ENCODE measurements at places on chromosomes 6 and 20.

GRCh38 chr20:63067266-63067635, 60.5 kb upstream of the BHLHE23 start:
- DNase-seq: no peak

GRCh38 chr6:9408402-9409117, 973.2 kb upstream of the SLC35B3 start:
- DNase-seq: no peak

- no peak for DNase-seq
Measured at GRCh38 chr6:14731611-14732010, 514.3 kb upstream of the JARID2 start.

DNA sequence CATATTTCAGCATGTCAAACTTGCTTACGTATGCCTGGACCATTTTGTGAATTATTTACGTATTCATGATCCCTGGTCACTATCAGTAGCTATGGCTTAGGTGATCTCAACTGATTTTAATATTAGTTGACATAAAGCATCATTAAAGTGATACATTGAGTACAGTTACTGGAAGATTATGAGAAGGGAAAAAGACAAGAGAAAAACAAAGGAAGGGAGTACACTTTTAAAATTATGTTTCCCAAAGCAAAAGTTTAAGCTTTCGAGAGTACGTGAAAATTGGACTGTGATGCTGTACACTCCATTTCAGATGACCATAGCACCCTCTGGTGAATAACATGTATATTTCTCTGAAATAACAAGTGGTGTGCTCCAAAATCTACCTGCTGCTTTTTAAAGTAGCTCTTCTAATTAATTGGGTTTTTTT, 215.0 kb upstream of the HSF2 start:
- DNase-seq: no peak

DNA sequence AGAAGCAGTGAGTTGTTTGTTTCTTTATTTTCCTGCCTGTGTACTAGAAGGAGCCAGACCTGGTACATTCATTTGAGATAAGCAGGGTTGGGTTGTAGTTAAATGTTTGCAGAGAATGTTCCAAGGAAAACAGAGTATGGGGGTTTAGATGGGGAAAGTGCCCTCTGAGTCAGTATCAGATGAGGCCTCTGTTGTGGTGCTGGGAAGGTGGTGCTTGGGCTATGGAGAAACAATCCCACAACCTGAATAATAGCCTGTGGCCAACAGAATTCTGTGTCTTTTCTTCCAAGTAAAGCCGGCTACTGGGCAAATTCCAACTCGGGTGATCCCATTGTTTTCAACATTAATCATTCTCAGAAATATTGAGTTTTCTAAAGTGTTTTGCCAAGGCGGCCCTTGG, 109.3 kb downstream of the RNF144B start:
- DNase-seq: no peak

DNA sequence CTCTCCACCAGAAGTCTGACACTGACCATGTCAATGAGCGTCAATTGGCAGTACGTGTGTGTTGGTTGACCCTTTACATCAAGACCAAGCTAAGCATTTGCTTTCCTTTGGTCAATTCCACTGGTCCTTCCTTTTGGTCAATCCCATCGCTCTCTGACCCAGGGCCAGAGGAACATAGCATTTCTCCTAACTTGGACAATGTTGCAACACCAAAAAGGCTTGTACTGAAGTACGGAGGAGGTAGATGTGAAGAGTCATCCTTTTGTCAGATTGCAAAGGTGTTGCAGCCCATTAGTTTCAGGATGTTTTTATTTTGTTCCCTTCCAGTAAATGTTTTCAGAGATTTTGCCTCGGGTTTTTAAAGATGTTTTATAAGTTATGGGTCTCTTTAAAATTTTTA, 24.6 kb downstream of the EDN1 start:
- no peak for DNase-seq

DNA sequence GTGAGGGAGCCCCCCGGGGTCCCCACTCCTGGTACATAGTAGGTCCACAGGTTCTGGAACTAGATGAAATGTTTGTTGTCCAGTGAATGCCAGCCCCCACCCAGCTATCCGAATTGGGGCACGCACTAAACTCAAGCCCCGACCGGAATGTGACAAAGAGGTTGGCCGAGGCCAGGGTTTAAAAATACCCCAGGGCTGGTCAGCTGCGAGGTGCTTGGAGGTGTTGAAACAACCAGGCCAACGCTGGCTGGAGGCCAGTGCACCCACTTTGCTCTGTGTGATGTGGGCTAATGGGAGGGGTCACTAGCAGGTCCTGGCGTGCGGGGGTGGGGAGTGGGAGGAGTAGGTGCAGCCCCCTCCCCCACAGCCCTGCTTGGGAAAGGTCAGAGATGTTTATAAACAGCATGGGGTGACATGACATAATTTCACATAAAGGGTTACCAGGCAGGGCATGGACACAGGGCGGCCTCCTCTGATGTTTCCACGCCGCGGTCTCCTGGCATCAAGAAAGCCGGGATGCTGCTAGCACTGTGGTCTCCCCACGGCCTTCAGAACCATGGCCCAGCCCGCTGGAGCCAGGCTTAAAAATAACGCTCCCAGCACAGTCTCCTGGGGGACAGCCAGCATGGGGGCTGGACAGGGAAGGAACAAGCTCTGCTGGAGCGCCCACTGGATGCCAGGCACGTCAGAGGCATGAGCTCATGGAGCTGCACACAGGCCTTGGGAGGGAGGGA, 111.2 kb upstream of the PTPN1 start:
- no peak for DNase-seq

- DNase-seq: no peak
Measured at GRCh38 chr20:51128198-51128597, 105.3 kb upstream of the KCNG1 start.

GRCh38 chr6:156887623-156888269, 110.6 kb downstream of the ARID1B start:
- no peak for DNase-seq

GRCh38 chr20:1185316-1185741, 548 bp upstream of the TMEM74B start:
- DNase-seq: no peak

Measured in cortex of kidney (tissue), 1 donor.